ENCODE measurements at places on chromosomes 3 and 15.

DNA sequence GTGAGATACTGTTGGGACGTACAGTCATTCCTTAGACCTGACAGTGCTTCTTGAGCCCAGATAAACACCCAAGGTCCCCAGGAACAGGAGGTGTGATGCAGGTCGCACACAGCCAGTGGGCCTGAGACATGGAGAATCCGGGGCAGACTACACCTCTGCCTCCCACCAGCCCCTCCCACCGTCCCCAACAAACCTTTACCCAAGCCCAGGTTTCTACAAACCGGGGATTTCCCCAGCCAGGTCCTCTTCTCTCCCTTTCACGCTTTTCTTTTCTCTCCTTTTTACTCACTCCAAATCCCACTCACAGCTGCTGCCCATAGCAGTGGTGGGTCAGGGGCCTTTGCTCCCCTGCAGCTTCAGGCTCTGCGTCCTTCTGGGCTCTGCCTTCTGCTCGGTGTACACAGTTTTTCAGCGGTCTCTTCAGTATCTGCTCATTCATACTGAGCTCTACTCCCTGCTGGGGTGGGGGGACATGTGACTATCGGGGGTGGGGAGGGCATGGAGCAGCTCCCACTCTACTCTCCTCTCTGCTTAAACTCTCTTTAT is 4.8 kb upstream of the PCSK6 start:
- DNase-seq, result no peak

GRCh38 chr3:4507024-4507596 is 14.0 kb downstream of the ITPR1 start:
- no peak for DNase-seq

DNA sequence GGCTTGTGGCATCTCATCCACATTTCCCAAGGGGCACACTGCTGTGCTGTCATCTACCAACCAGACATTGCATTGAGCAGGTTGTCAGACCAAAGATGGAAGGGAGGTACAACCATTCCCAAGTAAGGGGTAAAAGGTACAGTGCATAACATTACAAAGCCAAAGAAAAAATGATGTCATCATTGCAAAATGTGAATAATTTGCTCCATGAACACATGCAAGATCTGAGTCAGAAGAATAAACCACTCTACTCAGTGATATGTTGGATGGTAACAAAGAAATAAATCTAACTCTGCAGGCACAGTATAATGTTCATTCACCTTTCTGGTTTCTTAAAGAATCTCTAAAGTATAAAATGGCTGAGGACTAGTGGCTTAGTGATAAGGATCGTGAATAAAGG is 202.7 kb downstream of the MAGI1 start:
- no peak for DNase-seq

DNA sequence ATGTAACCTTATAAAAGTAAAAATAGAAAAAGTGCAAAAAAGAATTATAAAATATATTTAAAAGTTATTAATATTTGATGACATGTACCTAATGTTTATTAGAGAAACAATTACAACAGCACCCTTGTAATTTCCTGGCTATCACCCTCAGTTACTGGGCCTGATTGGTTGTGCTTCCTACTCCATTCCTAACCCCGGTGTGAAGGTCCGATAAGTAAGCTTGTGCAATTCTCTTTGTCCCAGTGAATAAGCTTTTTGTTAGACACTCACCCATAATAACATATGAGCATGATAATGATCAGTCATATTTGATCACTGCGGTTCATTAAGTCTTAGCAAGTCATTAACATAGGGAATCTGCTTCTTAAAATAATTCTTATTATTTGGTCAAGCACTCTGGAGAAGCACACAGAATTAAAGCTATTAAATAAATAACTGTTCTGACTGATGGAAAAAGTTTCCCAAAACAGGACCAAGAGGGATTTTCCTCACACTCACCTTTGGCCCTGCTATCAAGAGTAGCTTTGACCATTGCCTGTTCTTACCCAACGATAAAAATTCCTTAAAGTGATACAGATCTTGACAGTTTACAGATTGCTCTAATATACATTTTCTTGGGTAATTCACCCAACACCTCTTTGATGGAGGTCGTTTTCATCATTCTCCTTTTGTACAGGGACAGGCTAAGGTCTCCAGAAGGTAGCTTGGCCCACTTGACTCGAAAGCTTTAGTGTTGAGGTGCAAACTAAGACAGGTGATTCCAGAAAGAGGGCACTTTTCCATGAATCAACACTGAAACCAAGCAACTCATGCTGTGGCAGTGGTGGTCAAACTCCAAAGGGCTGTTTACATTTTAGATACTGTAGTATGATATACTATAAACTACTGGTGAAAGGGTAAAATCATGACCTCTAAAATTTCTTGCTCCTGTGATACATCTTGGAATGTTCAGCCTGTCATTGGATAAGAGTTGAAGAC is 543.0 kb upstream of the KCNMB2 start:
- no peak for DNase-seq

GRCh38 chr3:104878395-104878794 is 488.3 kb upstream of the ALCAM start:
- no peak for DNase-seq
